ENCODE measurements at places on chromosomes 2 and 18.

GRCh38 chr2:3488855-3489763, 30.2 kb downstream of the ADI1 start:
- DNase-seq: no peak

DNA sequence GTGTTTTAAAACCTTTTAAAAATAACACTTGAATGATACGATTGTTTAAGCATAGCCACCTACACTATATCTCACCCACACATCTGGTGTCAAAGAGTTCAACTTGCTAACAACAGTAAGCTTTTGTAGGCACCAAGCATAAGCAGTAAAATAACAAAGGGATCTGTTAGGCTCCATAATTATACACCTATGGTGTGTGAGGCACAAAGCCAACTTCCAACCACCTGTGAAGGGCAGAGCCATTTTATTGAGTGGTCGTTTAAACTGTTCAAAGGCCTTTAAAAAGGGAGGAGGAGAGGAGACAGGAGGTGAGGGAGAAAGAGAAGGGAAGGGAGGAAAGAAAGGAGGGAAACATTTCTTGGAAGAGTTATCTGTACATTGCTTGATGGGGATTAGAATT, 27.9 kb downstream of the NEMP2 start:
- DNase-seq: no peak

- peak; percentile 94 for DNase-seq
Observed at GRCh38 chr2:196586511-196586991, 53.0 kb upstream of the CCDC150 start.

GRCh38 chr2:232941912-232942594, 71.0 kb downstream of the NGEF start:
- no peak for DNase-seq

DNA sequence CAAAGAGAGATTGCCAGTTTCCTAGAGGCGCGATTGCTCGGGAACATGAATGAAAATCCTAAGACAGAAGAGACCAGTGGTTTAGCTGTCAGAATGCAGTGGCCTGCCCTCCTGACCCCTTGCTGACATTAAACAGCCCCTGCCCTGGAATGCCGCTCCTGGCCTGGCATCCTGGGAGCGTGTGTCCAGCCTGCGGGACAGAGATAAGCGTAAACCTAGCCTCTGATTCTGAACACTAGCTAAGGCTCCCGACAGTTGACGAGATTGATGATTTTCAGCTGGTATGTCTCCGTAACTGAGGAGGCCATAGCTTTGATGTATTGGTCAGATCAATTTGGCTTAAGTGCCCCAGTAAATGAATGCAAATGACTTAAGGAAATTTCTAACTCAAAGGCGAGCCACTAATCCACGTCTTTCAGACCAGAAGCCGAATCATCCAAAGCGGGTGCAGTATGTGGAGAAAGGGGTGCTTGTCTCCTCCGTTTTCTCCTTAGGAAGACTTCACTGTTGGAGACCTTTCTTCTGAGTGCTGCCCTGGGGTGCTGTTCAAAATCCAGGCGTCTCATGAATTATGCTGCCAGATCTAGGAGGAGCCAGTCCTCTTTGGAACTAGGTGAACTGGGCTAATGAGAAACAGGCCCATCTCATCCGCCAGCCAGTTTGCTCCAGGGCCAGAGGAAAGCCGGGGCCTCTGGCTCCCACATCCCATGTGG, 142.5 kb upstream of the L3MBTL4 start:
- DNase-seq: no peak

DNA sequence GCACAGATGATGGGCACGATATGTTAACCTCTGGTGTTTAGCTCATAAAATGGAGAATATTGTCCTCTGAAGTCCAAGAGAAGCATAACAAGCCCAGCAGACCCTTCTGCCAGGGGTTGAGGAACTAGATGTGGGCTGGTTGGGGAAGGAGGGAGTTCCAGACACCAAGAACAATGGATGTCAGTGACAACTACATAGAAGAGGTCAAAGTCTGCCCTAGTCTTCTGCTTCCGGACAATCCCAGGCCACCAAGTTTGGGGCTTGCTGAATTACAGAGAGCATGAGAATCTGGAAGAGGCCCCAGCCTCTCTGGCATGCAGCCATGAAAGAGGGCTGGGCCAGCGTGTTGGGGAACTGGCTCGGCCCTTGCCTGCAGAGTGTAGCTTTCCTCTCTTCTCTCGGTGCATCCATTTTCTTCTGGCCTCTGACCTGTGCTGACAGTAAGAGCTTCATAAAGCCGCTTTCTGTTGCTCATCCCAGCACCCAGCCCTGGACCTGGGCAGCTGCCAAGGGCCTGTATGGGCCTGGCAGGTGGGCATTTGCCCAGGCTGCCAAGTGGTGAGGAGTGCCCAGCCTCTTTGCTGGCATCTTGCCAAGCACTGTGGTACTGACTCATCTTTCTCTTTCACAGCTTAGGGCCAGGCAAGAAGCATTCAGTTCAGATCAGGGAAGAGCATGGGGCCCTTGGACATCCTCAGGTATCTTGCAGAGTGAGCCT, 14.6 kb upstream of the LAPTM4A start:
- peak; percentile 65 for DNase-seq

- peak; percentile 89 for DNase-seq
Observed at GRCh38 chr18:60452421-60452820, 79.8 kb upstream of the MC4R start.

DNA sequence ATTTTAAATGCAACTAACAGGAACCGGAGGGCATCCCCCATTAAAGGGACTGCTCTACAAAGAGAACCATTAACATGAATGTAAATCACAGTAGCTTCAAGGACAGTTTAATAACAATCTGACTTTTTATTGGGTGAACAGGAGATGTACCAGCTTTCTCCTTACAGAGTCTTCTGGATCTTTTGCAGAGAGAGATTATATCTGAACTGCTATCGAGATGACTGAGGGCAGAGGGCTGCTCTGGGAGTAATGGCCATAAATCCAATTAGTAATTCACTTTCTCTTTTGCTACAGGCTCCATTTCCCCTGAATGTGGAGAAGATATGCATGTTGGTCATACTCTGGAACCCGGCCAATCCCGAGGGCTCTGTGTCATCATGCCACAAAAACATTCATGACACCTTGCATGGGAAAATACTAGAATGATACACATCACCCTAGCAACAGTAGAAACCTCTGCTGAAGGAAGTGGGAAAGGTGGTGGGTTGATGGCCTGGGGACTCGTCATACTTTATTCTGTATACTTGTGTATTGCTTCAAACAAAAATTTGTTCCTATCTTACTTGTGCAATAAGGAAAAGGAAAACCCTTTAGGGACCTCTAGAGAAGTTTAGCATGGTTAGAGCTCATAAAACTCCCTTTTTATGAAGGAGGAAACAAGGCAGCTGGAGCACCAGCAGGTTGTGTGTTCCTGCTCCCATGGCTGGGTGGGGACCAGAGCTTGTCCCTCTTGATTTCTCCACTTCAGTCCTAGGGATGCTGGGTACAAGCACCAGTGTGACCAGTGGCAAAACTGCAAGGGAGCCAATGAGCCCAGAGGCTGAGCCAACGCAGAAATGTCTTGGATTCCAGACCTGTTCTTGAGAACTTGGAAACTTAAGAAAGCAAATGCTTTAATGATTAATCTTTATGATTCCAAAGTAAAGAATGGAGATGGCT, 26.0 kb downstream of the CTAGE1 start:
- peak; percentile 95 for DNase-seq

DNA sequence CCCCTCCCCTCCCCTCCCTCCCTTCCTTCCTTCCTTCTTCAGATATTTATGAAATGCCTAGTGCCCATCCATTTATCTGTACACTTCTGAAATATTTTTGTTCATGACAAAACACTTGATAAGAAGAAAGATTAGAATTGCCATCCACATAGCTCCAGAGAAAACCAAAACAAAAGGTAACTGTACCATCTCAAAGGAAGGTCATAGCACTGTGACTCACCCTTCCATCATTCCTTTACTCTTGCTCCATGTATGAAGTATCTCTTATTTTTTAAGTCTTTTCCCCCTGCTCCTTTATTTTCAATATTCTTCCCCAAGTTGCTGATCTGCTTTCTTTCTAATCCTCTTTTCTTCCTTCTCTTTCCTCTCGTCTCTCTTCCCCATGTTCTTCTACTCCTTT, 9.9 kb downstream of the CNTNAP5 start:
- DNase-seq: no peak

GRCh38 chr2:219998714-219999227, 371.3 kb downstream of the SLC4A3 start:
- DNase-seq: no peak

DNA sequence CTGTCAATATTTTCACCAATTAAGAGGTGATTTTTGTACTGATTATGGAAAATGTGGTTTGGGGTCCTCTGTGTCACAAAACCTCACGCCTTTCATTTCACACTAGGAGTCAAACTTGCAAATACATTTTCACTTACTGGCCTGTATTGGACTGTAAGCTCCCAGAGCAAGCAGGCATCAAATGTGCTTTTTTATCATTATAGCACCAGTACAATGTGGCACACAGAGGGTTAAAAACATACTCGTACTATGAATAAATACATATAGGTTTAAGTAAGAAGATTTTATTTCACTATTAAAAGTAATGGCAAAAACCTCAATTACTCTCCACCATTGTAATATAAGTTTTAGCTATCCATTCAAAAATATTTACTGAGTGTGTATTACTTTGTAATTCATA, 56.7 kb downstream of the ABCB11 start:
- DNase-seq: no peak

All from fibroblast of skin of back (primary cell).